Mucosa of descending colon (tissue), 3 donors: ENCODE measurements at places on chromosomes 1 and 21.
A peak's percentile ranks its signal among the peaks of the same experiment; 100 is the strongest.

- DNase-seq: no peak
Measured at GRCh38 chr1:2050461-2050792, 216 bp downstream of the PRKCZ start.

- DNase-seq: peak; percentile 18
Measured at GRCh38 chr21:41611441-41611840, 103.5 kb upstream of the TMPRSS2 start.

- no peak for DNase-seq
Measured at GRCh38 chr1:229815076-229815475, 189.0 kb downstream of the URB2 start.

DNA sequence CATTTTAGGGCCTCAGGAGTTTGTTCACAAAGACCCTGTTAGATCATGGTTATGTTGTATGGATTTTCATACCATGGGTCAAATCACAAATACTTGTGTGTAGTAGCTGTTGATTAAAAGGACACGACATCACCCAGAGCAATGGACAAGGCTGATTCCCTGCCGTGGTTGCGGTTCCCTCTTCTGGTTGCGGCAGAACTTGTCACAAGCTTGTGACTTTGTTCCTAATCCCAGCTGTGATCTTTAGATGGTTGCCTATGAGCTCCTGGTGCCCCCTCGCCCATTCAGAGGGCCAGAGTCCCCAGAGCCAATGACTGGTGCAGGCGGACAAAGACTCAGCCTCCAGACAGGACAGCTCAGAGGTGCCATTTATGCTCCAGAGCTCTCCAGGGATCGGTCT, 11.8 kb upstream of the SDHB start:
- DNase-seq: no peak

- DNase-seq: no peak
Measured at GRCh38 chr1:31570228-31570627, 6.1 kb upstream of the TINAGL1 start.

- DNase-seq: no peak
Measured at GRCh38 chr1:172761581-172762486, 102.9 kb downstream of the FASLG start.

GRCh38 chr1:170555370-170555769, 23.4 kb downstream of the GORAB start:
- no peak for DNase-seq

- DNase-seq: no peak
Measured at GRCh38 chr1:154751690-154752089, 118.4 kb downstream of the KCNN3 start.

DNA sequence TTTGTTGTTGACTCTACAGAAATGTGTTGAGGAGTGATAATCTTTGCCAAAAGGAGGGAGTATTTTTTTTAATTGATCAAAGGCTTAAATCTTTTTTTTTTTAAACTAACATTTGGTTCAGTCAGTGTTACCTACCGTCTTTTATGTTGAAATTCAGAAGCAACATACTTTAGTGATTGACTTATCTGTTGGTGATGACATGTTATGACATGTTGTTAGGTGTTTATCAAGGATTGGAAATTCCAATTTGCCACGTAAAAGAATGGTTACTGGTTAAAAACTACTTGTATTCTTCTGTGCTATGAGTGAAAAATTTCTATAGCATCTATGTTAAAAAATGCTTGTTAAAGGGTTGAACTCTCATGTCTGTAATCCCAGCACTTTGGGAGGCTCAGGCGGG, 61.2 kb downstream of the DNM3 start:
- no peak for DNase-seq

- no peak for DNase-seq
Measured at GRCh38 chr1:208209896-208210589, 34.1 kb downstream of the PLXNA2 start.

DNA sequence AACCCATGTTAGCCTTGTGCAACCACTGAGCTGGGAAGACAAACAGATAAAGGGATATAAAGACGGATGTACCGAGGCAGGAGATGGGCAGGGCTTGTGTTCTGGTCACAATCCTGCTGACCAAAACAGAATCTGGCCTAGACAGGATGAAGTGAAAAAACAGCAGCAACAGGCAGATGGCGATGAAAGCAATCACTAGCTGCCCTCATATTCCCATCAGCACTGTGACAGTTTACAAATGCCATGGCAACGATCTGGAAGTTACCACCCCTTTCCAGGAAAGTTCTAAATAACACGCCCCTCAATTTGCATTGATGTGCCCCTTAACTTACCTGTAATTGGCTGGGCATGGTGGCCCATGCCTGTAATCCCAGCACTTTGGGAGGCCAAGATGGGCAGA, 40.6 kb upstream of the CD46 start:
- no peak for DNase-seq

DNA sequence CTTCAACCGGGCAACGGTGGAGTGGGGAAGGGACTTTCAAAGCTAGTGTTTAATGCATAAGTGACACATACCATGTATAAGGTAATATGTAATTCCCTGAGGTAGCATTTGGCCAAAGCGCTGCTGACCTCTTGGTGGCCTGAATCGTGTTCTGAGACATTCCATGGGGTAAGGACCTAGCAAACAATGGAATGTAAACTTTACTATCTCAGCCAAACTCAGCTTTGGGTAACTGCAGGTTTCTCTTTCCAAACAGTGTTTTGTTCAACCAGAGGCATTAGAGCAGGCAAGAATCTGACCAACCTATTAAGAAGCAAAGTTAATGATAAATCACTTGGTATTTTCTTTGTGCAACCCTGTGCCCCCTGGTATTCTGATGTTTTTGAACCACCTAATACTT, 22.0 kb downstream of the TGFB2 start:
- DNase-seq: no peak

- DNase-seq: no peak
Measured at GRCh38 chr1:10665930-10666850, 130.3 kb downstream of the CASZ1 start.

DNA sequence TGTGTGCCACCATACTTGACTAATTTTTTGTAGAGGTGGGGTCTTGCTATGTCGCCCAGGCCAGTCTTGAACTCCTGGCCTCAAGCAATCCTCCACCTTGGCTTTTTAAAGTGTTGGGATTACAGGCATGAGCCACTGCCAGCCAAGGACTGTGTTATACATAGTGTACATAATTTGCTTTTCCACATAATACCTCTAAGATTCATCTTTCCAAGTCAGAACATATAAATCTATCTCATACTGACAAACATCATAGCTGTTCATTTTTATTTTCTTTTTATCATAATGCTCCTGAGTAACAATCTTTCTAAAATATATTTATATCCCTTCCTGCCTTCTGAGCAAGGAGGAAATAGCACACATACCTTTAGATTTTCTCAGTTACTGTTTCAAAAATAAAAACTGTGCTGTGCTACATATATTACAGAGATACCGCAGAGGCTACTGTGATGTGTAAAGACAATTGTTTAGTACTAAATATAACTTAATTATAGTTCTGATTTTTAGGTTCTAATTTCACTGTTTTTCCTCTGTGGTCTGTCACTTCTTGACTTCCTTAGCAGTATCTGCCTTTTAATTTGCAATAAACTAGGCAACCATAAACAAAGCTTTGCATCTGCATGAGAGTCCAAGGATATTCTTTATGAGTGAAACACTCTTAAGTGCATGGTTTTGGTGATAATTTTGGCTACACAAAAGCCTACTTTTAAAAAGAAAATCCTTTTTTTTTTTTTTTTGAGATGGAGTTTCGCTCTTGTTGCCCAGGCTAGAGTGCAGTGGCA, 59.3 kb downstream of the EYA3 start:
- DNase-seq: no peak

DNA sequence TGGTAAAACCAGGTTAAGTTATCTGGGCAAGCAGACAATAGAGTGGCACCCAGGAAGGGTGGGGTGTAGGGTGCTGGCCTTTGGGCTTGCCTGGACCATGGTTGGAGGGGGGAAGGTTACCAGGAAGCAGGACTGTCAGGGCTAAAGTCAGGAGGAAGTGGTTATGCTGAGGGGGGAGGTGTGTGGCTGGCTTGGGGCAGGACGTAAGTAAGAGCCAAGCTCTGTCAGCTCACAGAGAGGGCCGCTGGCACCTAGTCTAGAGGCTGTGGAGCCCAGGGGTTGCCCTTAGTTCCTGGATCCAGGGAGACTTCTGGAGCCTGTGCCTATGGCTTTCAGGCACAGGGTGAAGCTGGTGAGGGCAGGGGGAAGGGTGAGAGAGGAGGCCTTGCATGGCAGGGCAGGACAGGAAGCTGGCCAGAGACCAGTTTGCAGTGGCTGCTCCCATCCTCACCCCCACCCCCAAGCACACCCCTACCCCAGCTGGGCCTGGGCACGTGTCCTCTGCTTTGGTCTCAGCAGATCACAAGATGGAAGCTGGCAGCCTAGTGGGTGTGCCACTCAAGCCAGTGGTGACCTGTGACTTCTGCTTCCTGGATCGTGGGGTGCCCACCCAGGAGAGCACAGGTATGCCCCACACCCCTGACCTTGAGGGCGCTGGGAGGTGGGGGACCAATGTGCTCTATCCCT, 20.5 kb upstream of the SMYD3 start:
- no peak for DNase-seq
